ENCODE measurements at places on chromosomes 12 and 14.

GRCh38 chr12:58341791-58342190 lies 400.4 kb downstream of the ATP23 start:
- DNase-seq, result no peak

DNA sequence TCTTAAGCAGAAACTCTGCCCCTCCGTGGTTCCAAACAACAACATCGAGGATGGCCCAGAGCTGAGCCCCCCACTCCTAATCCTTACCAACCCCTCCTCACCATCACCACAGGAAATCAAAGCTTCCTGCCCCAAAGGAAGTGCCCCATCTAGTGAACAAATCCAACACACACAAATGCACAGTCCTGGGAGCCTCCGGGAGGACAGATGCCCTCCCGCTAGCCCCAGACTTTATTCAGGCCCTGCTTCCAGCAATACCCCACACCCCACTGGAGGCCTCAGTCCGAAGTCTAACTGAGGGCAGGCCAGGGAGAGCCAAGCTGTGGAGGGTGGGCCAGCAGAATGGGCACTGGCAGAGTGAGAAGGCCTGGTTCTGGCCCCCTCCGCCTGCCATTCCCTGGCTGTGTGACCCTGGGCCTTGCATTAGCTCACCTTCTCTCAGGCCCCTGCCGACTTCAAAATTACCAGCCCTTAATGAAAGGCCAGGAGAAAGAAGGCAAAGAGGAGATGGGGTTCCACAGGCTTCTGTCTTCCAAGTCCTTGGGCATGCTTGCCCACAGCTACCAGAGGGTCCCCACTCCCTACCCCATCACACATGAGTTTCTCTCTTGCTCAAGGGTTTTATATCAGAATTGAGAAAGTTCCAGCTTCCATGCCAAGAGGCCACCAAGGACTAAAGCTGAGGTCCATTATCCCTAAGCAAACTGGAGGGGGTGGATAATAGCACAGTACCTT lies 2.3 kb downstream of the HDAC7 start:
- no peak for DNase-seq

GRCh38 chr14:73025544-73025943 lies 1.4 kb downstream of the ZFYVE1 start:
- no peak for DNase-seq

- DNase-seq, result no peak
Observed at GRCh38 chr12:105334582-105334981, 4.1 kb downstream of the C12orf75 start.

- DNase-seq, result no peak
Observed at GRCh38 chr12:82635263-82635662, 51.4 kb upstream of the TMTC2 start.

DNA sequence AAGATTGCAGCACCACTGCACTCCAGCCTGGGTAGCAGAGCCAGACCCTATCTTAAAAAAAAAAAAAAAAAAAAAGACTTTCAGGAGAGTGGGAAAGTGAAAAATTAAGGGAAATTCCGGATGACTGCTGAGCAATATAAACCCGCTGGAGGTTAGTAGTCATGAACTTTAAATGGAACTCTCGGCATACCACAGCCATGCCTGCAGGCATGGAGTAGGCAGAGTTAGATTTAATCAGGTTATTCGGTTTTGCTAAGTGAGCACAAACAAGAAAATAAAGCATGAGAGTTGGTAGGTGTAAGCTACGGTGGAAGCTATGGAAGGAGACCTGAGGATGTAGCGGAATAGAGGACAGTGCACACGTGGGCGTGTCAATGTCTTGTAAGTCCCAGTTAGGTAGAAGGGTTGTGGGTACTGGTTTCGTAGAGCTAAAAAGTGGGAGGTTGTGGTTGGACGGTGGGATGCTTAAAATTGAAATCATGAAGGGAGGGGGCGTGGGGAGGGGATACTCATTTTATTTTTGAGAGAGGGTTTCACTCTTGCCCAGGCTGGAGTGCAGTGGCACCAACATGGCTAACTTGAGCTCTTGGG lies 11.8 kb upstream of the TUBA1C start:
- DNase-seq, result no peak

DNA sequence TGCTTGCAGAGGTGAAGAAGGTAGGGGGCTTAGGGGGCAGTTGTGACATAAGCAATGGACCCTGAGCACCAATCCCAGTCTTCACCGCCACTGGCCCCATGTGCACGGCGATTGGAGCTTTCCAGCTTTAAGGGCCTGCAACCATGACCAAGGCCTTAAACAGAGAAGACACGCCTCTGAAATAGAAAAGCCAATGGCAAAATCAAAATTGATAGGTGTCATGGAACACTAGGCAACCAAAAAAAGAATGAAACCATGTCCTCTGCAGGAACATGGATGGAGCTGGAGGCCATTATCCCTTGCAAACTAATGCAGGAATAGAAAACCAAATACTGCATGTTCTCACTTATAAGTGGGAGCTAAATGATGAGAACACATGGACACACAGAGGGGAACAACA lies 146.3 kb downstream of the SCARB1 start:
- DNase-seq, result no peak

GRCh38 chr12:116399055-116399454 lies 121.6 kb upstream of the MED13L start:
- DNase-seq, result no peak

All from retinal pigment epithelial cell (primary cell).